Cardiac muscle cell (in vitro differentiated cells and primary cell): ENCODE measurements at places on chromosomes 13 and 19. TPM values are rescaled to one million over a fixed set of nuclear protein-coding genes. Genes with fewer than 3 reads are reported as not detected.

The ZNF575 gene
- 1.8 TPM in 1 of 2 replicates, not detected in the other for total RNA-seq

The ZNF793 gene
- 8.4 and 20.3 TPM in 2 replicates for total RNA-seq

The PRTN3 gene
- total RNA-seq, result 0.60 TPM in 1 of 2 replicates, not detected in the other

- DNase-seq, result no peak
These were observed 222.1 kb downstream of the MZT1 start for GRCh38 chr13:72505376-72505775.

- DNase-seq, result peak; percentile 89
These were observed 9.7 kb upstream of the ILF3 start for GRCh38 chr19:10644260-10645007.

DNA sequence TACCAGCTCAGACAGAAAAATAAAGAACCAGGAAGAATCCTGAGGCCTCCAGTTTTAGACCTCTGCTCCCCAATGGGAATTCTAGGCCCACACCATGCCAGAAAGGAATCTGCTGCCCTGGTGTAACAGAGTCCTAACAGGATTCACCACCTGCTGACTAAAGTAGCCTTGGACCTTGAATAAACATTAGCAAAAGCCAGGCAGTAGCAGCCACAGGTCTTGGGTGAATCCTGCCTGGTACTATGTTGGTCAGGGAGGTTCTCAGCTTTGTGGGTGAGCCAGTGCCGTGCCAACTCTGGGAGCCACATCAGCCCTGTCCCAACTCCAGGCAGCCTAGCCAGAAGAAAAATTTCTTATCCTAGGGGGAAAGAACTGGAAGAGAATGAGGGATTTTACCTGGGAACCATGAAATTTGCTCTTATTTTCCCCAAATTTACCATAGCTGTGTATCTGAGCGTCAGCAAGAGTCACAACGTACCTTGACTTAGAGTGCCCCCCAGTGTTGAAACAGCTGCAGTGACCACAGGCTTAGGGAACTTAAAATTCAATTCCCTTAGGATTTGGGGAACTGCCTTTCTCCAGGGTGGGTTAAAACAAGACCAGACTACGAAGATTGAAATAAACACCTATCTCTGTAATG is 1895.6 kb upstream of the PRR20A start:
- peak; percentile 25 for DNase-seq

DNA sequence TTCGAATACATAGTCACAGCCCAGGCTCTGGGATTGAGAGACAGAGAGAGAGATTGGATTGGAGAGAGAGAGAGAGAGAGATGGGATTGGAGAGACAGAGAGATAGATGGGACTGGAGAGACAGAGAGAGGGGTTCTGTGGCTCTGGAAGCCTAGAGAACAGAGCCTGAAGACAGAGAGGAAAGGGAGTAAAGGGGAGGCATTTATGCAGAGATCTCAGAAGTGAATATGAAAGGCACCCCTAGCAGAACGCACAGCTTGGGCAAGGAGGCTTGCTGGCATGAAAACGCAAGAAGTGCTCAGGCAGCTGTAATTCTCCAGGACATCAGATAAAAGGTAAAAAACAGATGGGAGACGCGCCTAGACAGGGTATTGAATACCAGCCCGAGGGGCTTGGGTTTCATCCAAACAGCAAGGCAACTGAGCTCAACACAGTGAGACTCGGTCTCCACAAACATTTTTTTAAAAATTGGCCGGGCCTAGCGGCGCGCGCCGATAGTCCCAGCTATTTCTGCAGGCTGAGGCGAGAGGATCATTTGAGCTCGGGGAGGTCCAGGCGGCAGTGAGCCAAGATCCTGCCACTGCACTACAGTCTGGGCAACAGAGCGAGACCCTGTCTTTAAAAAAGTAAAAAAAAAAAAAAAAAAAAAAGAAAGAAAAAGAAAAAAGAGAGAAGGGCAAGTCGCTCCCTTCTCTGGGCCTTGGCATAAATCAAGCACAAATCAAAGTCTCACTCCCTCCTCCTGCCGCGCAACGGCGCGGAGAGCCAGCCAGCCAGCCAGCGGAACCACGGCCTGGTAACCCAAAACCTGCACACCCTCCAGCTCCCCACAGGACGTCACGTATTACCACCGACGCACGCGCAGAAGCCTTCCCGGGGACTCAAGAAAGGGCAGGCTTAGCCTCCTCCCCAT is 774 bp upstream of the PPP2R1A start:
- peak; percentile 61 for DNase-seq

DNA sequence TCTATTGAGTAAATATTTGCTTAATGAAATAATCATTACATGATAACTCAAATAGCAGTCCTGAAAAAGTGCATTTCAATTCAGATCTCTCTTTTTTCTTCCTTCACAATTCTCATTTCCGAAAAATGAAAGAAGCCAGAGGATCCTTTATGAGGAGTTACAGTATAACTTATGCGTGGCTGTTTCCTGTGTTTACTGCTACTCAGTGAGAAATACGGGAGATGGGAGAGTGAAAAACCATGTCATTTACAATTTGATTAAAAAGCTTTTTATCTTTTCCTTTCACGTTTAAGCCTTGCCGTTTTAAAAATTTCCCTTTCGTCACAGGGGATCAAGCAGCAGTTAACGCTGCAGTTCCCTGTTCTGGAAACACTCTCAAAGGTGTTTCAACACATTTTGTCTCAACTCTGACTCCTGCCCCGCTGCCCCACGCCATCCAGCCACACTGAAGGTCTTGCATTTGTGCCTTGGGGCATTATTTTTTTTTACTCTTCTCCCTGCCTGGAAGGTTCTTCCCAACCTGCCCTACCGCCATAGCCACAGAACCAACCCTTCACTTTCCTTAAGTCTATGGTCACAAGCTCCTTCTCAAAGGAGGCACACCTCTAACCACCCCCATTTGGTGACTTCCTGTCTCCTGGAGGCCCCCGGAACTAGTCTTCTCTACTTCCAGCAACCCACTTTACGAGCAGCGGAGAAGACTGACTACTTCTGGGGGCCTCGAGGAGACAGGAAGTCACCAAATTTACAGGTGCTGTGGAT is 17.0 kb downstream of the KL start:
- DNase-seq, result no peak

DNA sequence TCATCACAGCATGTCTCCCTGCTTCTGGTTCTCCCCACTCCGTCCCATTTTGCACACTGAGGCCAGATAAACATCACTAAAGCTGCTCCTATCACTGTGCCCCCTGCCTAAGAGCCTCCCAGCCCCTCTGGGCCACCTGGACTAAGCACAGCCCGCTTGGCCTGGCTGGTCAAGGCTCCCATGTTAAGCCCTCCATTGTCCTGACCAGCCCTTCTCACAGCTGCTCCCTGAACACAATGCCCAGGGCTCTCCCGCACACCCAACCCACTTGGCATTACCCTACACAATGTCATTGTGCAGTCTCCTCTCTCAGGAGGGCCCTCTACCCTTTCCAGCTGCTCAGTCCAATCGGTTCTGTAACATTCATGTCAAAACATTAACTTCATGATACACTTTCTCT is 133.4 kb downstream of the NUFIP1 start:
- no peak for DNase-seq

GRCh38 chr19:17135001-17135853 is 59.6 kb downstream of the MYO9B start:
- DNase-seq, result peak; percentile 98

DNA sequence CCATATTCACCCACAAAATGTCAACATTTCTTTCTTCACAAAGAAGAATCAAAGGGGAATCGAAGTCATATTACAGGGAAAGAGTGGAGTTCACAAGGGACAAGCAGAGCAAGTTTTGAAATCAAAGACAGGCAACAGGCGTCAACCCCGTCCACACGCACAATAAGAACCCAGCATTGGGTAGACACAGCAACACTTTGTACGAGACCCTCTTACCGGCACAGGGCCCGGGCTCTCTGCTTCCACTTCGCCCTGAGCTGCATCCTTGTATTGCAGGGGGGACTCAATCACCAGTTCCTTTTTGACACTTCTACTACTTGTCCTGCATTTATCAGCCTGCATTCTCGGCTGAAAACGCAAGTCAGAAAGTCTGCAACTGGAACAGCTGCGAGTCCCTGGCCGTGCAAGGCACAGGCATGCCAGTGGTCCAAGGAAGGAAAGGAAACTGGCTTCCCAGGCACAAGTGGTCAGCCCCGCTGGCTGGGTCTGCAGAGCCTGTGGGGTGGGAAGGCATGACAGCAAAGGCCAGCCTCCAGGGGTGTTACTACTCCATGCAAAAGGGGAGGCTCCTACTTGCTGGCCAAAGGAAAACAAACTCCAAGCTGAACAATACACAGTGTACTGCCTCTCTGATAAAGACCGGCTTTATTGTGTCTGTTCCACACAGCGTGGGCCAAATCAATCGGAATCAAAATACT is at the start of gene DOCK9:
DOCK9 (minus strand) TSS at position 497 of the 698 bp plus-strand sequence; CDS start at position 342, 155 bp downstream.
- DNase-seq, result peak; percentile 81

GRCh38 chr19:40163541-40164129 is 27.6 kb upstream of the MAP3K10 start:
- no peak for DNase-seq

- no peak for DNase-seq
These were observed 204.7 kb downstream of the SHISA2 start for GRCh38 chr13:25847145-25847544.

DNA sequence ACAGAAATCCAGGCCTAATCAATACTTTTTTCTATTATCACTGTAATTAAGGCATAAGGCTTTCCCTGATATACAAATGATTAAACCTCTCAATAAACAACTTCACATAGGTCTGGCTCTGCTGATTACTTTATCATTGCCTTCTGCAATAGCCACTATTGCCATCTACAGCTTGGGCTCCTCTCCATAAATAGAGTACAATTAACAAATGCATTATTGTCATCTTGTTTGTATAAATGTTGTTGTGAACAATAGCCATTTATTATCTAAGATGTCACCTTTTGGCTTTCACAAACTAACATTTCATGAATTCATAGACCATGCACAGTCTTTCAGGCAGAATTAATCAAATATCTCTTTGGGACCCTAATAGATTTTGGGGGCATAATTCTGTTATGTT is 53.3 kb downstream of the NHLRC3 start:
- DNase-seq, result no peak

DNA sequence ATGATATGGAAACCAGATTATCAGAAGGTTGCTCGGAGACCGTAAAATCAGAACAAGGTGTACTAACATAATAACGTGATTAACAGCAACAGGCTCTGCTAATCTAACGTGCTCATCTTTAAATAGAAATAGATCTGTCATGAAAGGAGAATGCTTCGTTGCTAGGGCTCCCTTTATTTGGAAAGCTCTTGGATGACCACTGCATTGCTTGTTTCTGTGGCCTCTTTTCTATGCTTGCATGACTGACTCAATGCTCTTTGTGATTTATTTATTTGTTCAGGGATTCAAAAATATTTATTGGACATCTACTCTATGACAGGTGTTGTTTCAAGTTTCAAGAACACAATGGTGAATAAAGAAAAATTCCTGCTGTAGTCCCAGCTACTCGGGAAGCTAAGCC is 22.3 kb upstream of the ZDHHC20 start:
- DNase-seq, result no peak

DNA sequence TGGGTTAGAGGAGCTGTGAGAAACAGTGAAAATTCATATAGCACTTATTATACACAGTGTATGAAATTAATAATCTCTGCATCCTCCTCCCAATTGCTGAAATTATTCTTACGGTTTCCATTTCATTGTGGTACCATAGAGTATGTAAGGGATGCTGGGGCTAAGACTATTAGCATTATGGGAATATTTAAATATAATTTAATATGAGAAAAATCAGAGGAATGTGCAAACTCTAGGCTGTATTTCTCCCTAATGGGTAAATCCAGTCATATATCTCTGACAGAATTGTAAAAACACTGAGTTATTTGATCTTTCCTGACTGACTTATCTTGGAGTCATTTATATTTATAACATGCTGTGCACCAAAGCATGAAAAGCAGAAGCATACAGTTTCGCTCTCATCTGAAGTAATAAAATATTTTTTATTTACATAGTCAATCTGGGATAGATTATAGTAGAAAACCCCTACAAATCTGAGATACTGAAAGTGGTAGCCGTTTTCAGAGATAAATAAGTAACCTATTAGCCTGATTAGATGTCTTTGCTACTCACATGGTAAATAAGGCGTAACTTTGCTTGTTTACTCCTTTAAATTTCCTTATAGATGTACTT is 34.9 kb downstream of the LRCH1 start:
- no peak for DNase-seq

DNA sequence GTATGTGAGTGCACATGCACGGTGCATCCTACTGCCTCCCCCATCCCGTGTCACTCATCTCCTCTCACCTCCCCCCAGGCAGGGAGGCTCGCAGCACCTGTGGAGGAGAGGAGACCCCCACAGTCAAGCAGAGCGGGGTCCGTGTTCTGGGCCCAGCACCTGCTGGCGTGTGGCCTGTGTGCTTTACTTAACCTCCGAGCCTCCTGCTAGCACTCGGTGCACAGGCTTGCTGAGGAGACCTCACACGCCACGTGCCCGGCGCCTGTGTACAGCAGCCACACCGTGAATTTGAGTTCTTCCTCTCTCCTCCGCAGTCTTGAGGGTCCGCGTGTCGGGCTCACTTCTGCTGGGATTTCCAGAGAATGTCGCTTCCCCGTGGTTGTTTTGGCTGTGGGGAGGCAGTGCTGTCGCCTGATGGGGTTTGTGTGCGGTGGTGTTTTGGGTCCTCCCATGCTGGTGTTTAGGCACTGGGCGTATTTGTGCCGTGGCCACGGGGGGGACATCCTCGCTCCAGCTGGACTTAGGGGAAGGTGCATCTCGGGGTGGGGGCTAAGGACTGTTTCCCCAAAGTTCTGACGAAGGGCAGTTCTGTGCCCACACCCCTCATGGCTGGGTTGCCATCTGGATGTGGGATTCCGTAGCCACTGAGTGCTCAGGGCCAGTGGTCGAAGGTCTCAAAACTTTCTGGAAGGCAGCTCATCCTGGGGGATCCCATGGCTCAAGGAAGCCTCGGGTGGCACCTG is 34.8 kb upstream of the TMEM255B start:
- no peak for DNase-seq

GRCh38 chr19:18789883-18790565 is 1.1 kb downstream of the COMP start:
- peak; percentile 32 for DNase-seq

GRCh38 chr19:38737921-38738737 is 6.1 kb downstream of the CAPN12 start:
- DNase-seq, result no peak

GRCh38 chr19:13581576-13581975 is 75.3 kb upstream of the CACNA1A start:
- DNase-seq, result no peak

DNA sequence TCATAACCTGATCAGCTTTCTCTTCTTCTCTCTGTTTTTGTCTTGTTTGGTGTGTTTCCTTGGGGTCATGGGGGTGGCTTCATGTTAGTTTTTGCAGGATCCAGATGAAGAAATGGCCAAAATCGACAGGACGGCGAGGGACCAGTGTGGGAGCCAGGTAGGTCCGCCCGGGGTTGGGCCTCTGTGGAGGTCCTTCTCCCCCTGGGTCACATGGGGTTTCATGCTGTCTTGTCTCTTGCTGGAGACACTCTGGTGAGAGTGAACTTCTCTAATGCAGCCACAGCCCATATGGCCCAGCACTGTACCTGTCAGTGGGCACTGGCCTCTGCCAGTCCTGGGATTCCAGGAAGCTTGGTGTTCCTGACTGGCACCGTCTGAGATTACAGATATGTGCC is 1.1 kb downstream of the CCNE1 start:
- DNase-seq, result no peak

DNA sequence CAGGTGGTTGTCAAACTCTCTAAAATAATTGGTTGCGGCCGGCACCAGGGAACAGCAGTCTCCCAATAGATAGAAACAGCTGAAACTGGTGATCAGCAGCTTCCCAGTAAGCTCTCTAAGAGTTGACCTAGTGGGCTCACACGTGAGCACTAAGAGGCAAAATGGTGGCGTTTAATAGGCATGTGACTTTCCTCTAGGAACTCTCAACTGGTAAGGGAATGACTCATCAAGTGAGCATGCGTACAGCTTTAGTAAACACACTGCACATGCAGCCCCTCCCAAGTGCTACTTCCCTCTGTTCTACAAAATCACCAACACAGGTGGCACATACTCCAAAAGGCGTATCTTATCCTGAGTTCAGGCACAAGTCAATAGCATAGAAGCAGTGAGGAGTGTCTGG is 41.7 kb downstream of the TNFSF11 start:
- DNase-seq, result no peak
